Activated naive CD4-positive, alpha-beta T cell treated with Interleukin-2 at 50 U/mL for 16 hours (primary cell): ENCODE measurements at places on chromosomes 7 and 10.

- no peak for DNase-seq
Measured at GRCh38 chr10:75403939-75404814, 2.6 kb upstream of the ZNF503 start.

DNA sequence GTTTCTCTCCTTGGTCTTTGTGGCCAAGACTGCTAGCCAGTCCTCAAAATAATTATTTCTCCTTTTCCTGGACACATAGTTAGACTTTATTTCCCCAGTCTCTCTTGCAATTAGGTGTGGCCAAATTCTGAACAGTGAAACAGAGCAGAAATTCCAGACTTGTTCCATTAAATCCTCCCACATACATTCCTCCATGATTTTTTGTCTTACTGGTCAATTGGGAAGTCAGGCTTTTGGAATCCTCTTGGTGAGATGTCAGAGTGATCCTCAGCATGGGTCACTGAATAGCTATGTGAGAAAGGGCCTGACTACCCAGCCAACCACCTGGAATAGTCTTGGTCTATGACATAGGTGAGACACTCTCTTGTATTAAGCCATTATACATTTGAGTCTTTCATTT lies 164.2 kb downstream of the DGKI start:
- no peak for DNase-seq

DNA sequence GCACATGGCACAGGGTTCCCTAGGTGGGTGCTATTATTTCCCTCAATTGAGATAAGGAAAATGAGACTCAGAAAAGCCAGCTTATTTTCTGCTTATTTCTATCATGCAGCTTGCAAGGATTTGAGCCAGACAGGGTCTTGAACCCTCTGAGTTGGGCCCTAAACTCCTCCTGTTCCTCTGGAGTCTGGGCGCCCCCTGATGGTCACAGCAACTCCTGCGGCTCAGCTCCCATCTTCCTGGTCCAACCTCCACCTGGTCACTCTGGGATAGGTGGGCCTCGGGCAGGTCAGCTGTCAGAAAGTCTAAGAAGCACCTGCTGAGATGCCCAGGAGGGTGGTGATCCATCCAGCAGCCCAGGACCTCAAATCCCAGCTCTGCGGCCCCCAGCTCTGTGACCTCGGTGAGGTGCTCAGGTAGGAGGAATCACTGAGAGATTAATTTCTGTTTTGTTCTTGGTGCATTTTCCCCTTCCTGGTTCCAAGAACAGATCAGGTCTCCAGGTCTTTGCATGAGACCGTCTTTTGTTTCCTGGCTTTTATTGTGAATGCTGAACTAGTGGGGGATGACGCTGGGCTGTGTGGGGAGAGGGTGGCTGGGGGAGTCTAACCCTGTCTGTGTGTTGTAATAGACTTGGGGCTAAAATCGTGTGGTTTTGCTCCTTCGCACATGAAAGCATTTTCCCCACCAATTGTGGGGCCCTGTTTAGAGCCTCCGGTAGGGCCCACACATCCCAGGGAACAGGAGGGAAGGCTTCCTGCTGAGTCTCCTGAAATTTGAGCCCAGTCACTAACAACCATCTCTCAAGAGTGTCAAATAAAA lies 32.8 kb downstream of the TMEM130 start:
- peak; percentile 4 for DNase-seq

GRCh38 chr10:124210263-124210662 lies 116.9 kb upstream of the CHST15 start:
- no peak for DNase-seq

- DNase-seq = no peak
Measured at GRCh38 chr7:117025891-117026290, 72.6 kb downstream of the ST7 start.

- DNase-seq = no peak
Measured at GRCh38 chr7:157282141-157282801, 54.5 kb upstream of the DNAJB6 start.

DNA sequence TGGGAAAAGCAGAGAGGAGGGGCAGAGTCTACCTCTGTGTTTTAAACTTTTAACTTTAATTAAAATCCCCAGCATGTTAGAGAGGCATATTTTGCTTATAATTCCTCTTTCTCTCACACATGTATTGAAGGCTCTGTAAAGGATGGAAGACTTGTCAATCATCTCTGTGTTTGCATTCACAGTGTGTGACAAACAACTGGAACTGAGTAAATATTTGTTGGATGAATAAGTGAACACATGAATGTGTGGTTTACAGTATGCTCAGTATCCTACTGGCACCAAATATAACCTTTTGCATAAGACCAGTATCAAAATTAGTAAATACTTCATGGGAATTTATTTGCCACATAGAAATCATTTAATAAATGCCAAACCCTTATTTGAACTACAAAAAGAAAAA lies 829.0 kb downstream of the GRID1 start:
- no peak for DNase-seq

DNA sequence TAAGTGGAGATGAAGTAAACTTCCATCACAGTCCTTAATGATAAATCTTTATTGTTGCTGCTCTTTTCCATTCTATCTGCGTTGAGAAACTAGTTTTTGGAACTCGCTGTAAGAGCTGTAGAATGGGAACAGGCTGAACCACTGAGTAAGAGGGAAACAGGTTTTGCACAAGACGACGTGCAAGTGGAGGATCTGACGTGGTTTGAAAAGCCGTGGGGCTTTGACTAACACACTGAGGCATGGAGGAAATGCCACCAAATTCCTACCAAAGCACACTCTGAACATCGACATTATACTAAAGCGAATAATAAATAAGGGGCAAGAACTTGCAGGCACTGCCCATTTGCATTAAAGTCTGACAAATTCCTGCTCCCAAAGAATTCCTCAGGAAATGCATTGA lies 160.6 kb downstream of the KLF6 start:
- DNase-seq = peak; percentile 12

DNA sequence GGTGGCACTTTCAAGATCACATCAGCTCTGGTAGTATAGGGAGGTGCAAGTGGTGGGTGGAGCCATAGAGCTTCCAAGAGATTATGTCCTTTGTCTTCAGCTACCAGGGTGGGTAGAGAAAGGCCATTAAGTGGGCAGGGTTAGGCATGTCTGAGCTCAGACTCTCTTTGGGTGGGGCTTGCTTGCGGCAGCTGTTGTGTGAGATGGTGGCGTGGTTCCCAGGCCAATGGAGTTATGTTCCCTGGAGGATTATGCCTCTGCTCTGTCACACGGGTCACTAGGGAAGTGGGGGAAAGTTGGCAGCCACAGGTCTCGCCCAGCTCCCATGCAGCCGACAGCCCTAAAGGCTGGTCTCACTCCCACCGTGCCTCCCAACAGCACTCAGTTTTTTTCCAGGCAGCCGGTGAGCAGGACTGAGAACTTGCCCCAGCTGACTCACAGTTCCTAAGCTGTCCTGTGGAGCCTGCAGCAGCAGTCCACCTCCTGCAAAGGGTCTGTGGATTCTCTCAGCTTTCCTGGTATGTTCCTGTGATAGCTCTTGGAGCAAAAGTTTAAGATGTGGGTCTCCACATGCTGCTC lies 459.0 kb downstream of the SH2D4B start:
- DNase-seq = no peak

GRCh38 chr7:82317760-82318159 lies 125.8 kb downstream of the CACNA2D1 start:
- DNase-seq = no peak

DNA sequence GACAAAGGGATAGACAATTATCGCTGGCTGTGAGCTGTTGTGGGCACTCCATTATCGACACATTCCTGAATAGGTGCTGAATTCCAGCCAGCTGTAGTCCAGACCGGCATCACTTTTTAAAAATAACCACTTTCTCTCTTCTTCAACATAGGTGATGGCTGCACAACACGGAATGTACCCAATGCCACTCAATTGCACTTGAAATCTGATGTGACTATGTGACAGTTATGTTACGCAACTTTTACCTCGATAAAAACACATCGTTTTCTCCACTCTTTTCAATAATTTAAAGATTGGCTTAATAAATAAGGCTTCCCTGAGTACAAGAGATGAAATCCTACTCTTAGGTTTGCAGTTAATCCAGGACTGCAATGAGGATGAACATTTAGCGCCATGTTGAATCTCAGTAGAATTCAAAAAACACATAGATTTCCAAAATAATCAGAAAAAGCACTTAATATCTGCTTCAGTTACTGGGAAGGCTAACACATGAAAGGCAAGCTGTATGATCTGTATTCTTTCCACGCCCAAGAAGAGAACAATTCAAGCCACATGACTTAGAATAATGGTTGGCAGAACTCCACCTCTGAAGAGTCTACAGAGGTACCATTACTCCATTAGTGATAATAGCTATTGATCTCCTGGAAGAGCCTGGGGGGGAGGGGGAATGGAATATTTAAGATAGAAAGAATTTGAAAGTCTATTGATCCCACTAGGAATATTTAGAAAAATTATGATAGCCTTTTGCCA lies 3.6 kb downstream of the YWHAG start:
- DNase-seq = no peak

DNA sequence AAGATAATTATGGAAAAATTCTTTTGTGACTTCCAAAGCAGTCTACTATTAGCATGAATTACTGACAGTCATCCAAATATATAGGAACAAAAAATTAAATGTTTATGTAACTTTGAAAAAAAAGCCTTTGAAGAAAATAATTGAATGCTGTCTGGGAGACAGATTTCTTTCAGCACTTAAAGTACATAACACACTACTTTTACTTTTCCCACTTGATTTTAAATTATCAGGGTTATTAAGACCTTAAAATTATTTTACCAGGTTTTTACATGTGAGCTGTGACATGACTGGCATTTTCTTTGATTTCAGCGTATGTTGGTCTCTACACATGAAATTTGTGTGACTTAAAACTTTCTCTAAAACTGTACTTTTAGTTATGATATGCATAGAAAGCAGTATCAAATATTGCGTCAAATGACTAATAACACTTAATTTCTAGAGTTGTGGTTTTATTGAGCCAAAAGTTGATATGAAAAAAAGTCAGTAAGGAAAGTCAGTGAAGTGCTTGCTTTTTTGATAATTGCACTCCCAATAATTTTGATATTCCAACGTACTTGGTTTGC lies 3.1 kb downstream of the PTEN start:
- no peak for DNase-seq

- no peak for DNase-seq
Measured at GRCh38 chr7:81657551-81657950, 112.3 kb downstream of the HGF start.

- no peak for DNase-seq
Measured at GRCh38 chr7:80833289-80834268, 85.3 kb downstream of the SEMA3C start.

GRCh38 chr7:44071726-44072363 lies 6.5 kb upstream of the PGAM2 start:
- DNase-seq = no peak

DNA sequence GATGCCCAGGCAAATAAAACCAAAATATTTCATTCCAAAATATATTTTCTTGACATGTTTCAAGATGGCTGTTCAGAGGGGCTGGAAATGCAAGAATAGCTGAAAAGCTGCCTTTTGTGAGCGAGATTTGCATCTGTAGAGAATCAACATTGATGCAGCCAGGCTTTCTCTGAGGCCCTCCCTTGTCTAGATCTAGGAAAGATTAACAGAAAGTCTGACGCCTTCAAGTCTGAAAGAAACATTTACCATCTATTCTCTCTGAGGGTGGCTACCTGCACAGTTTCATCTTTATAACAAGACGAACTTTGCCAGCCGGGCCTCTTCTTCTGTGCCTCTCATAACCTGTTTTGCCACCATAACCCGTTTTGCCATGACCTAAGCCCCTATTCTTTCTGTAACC lies 170.2 kb downstream of the AKR1D1 start:
- DNase-seq = no peak

- DNase-seq = no peak
Measured at GRCh38 chr7:135799881-135800280, 51.3 kb upstream of the FAM180A start.

- DNase-seq = no peak
Measured at GRCh38 chr7:1738511-1738910, 68.4 kb downstream of the ELFN1 start.

GRCh38 chr10:21174715-21175495 lies 277.8 kb upstream of the NEBL start:
- DNase-seq = no peak
